Chondrocyte (in vitro differentiated cells): ENCODE measurements at places on chromosomes 1 and 21. TPM values are rescaled to one million over a fixed set of nuclear protein-coding genes. Genes with fewer than 3 reads are reported as not detected.

STUM gene
- total RNA-seq: 0.27 to 0.67 TPM in 2 of 3 replicates, not detected in the other

DNA sequence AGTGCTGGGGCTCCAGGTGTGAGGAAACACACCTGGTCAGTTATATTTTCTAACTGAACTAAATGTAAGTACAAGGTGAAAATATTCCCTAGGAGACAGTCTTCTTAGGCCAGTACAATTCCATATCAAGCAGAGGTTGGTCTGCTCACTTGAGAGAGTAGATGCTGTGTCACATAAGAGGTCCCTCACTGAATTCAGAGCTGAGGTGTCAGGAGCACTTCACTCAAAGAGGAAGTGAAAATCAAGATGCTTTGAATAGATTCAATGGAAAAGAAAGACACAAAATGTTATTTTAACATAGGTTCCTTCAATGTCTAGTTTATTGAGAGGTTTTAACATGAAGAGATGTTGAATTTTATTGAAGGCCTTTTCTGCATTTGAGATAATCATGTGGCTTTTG lies 4.3 kb upstream of the FCRL3 start:
- no peaks in the 10 kb centered on the region for H3K4me1 ChIP-seq
- no peak overlapping the region for H3K27ac ChIP-seq
- no peak for DNase-seq
- peaks cover 9% of the 10 kb centered on the region for H3K27me3 ChIP-seq

DNA sequence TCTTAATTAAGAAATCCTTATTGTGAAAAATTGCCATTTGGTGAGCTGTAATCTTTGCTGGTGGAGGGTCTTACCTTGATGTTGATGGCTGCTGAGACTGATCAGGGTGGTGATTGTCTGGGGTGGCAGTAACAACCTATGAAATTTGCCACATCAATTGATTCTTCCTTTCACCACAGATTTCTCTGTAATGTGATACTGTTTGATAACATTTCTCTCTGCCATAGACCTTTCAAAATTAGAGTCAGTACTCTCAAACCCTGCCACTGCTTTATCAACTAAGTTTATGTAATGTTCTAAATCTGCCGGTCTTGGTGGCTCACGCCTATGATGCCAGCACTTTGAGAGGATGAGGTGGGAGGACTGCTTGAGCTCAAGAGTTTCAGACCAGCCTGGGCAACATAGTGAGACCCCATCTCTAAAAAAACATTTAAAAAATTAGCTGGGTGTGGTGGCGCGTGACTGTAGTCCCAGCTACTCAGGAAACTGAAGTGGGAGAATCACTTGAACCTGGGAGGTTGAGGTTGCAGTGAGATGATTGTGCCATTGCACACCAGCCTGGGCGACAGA lies 5.0 kb downstream of the KPNA6 start:
- no peaks in the 10 kb centered on the region for H3K36me3 ChIP-seq
- H3K27me3 ChIP-seq: no peaks in the 10 kb centered on the region
- H3K27ac ChIP-seq: no peak overlapping the region
- peaks cover 53% of the 10 kb centered on the region for H3K4me1 ChIP-seq
- no peak overlapping the region for H3K4me3 ChIP-seq

GRCh38 chr1:58363585-58363984 lies 182.9 kb downstream of the OMA1 start:
- no peaks in the 10 kb centered on the region for H3K4me1 ChIP-seq
- no peak for DNase-seq
- H3K36me3 ChIP-seq: no peaks in the 10 kb centered on the region

GRCh38 chr1:66982561-66983260 lies 57.9 kb downstream of the MIER1 start:
- H3K36me3 ChIP-seq: peaks cover 18% of the 10 kb centered on the region
- H3K4me1 ChIP-seq: peaks cover 4% of the 10 kb centered on the region
- H3K27ac ChIP-seq: no peak overlapping the region
- H3K4me3 ChIP-seq: no peak overlapping the region
- no peaks in the 10 kb centered on the region for H3K27me3 ChIP-seq

GRCh38 chr1:68696221-68696620 lies 199.3 kb upstream of the DEPDC1 start:
- H3K4me1 ChIP-seq: no peaks in the 10 kb centered on the region
- no peaks in the 10 kb centered on the region for H3K36me3 ChIP-seq
- no peak for DNase-seq

- H3K27ac ChIP-seq: no peak overlapping the region
- no peak overlapping the region for H3K4me3 ChIP-seq
- no peaks in the 10 kb centered on the region for H3K27me3 ChIP-seq
- DNase-seq: no peak
- H3K4me1 ChIP-seq: peaks cover 17% of the 10 kb centered on the region
Measured at GRCh38 chr1:56797065-56797685, 22.0 kb downstream of the FYB2 start.

DNA sequence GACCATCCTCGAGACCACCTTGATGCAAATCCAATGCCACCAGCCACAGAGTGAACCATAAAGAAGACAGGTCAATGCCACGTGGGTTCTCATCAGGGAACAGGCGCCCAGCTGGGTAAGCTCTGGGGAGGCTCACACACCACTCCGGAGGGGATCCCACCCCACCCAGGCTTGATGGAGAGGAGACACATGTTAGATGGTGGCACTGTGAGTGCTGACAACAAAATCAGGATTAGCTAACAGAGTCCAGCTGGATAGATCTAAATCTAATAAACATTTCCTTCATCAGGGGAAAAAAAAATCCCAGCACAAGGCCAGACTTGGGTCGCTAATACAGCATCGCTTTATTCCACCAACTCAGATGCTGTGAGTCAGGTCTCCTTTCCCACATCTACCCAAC lies 132.2 kb upstream of the TNR start:
- no peak for DNase-seq
- no peak overlapping the region for H3K4me3 ChIP-seq
- H3K4me1 ChIP-seq: no peaks in the 10 kb centered on the region
- no peaks in the 10 kb centered on the region for H3K27me3 ChIP-seq
